ENCODE measurements at places on chromosomes 6 and 20.
A peak's percentile ranks its signal among the peaks of the same experiment; 100 is the strongest.

- no peak for DNase-seq
Measured at GRCh38 chr6:44342489-44342888, at the start of gene SPATS1. TSS of gene SPATS1 (plus strand) at chr6:44342650. CDS start at chr6:44343096, 446 bp downstream.

DNA sequence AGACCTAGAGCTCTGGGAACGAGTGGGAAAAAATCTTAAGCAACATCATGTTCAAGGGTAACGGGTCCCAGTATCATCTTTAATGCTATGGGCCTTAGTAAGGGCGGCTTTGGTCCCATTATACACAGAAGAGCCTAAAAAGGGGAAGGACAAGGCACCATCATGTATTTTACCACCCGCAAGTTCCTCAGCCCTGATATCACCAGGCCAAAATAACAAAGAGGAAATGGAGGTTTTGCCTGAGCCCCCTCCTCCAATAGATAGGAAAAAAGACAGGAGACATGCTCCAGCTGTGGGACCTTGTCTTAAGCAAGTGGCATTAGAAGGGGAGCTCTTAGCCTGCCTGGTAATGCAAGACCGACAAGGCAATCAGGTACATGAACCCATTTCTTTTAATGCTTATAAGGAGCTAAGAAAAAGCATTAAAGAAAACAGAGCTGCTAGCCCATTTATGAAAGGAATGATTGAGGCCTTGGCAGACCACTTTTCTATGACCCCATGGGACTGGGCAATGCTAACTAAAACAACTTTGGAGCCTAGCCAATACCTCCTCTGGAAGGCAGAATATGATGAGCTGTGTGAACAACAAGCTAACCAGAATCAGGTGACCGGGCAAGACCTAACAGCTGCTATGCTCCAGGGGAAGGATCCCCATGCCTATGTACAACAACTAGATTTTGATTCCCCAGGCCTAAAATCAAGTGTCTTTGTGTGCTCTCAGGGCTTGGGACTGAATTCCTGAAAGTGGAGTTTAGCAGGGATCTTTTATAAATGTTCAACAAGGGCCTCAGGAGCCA, 23.2 kb downstream of the HLA-DPA1 start:
- no peak for DNase-seq

- DNase-seq = no peak
Measured at GRCh38 chr6:119934816-119935215, 585.3 kb upstream of the MAN1A1 start.

GRCh38 chr6:33792981-33793380, 4.1 kb upstream of the LEMD2 start:
- DNase-seq = no peak

DNA sequence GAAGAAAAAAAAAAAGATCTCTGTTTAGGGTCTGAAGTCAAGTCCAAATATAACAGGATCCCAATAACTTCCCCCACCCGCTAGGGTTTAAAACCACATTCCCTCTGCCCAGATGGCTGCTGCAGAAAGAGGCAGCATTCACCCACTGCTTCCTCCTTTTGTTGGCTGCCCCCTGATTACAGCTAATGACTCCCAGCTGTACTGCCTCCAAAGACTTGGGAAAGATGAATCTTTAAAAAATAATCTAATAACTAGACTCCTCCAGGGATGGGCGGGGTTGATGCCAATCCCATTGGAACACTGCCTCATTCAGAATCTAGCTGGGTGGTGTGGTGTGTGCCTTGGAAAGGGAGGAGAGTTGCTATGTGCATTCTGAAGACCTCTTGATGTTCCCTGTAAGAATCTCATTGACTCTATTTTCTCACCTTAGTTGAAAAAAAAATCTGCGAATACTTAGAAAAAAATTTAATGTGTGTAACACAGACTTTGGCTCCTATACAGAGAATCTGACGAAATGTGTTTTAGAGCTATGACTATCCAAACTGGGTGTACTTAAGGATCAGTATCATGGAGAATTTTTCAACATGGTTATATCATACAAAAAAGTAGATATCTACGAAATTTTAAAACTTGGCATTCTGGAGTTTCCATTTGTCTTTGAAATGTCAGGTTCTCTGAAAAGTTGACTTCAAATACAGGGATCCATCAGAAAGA, 174.0 kb downstream of the RNF144B start:
- no peak for DNase-seq

DNA sequence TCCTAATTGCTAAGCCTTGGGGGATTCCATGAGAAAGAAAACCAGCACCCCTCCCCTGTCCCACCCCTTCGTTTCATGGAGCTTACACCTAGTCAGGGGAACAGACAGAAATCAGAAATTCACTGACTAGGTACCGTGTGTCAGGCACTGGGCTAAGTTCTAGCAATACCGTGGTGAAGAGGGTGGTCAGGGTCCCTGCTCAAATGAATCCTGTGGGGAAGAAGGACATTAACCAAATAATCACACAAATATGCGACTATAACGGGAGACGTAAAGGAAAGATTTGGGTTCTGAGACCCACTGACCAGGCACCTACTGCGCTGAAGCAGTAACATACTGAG, 65.1 kb upstream of the TOP1 start:
- peak; percentile 60 for DNase-seq

GRCh38 chr6:28824793-28825731, 98.7 kb downstream of the TRIM27 start:
- DNase-seq = no peak

GRCh38 chr6:168037242-168037641, 39.8 kb downstream of the KIF25 start:
- peak; percentile 28 for DNase-seq

- no peak for DNase-seq
Measured at GRCh38 chr20:54229566-54230160, 21.8 kb downstream of the PFDN4 start.

GRCh38 chr6:170227521-170227983, 63.3 kb downstream of the DLL1 start:
- DNase-seq = no peak

GRCh38 chr20:258963-259362, 1.4 kb downstream of the DEFB132 start:
- no peak for DNase-seq

DNA sequence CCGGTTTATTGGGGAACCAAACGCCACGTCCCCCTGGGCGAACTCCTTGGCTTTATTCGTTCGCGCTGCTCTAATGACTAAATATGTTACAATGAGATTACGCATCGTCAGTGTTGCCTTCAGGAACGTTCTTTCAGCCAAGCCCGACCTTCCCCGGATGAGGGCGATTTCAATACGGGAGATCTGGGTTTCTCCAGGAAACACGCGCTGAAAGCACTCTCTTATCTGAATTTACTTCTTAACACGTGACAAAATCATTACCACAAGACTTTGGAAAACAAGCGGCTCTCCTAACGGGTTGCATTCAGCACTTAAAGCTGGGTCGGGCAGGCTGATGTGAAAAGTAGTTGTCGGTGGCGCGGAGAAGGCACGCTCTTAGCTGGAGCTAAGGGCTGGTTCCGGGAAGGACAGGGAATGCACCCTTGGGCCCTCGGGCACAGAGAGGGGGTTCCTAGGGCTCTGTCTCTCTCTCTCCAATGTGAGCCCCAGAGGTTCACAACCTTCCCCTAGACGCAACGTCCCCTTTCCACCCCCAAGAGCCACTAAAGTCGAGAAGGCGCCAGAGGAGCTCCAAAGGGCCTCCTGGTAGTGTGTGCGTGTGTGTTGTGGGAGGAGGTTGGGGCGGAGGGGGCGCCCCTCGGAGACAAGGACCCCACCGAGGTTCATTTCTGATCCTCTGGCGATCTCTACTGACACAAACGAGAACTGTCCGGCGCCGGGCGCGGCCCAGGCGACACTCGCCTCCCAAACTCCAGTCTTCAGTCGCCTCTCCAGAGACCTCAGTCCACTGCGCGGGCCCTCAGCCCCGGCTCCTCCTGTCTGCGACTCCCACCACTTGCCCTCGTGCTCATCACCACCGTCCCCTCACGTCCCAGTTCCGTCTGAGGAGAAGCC, 7.1 kb upstream of the NKX2-2 start:
- no peak for DNase-seq

GRCh38 chr6:152129691-152130151, 322.2 kb downstream of the ESR1 start:
- no peak for DNase-seq

DNA sequence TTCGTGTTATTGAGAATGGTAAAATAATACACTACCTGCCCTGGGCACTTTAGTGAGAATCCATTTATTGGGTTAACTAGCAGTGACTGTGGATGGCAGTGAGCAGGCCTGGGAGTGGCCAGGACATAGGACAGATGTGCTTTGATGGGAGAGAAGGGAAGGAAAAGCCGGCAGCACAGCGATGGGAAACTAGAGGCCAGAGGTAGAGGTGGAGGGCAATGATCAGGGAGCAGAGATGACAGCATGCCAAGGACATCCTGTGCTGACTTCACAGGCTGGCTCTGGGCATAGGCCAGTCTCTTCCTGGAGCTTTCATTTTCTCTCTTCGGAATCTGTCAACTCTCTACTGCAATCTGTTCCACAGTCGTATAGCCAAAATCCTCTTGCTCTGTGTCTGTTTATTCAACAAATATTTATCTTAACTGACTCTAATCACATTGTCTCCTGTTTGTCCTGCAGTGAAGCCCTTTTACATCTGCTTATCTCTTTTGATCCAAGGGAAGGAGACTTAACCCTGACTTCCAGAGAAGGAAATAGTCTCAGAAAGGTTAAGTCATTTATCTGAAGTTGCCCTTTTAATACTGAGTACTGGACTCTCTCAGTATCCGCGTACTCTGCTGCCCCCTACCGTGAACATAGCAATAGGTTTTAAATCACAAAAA, 18.4 kb upstream of the MMP24 start:
- no peak for DNase-seq

DNA sequence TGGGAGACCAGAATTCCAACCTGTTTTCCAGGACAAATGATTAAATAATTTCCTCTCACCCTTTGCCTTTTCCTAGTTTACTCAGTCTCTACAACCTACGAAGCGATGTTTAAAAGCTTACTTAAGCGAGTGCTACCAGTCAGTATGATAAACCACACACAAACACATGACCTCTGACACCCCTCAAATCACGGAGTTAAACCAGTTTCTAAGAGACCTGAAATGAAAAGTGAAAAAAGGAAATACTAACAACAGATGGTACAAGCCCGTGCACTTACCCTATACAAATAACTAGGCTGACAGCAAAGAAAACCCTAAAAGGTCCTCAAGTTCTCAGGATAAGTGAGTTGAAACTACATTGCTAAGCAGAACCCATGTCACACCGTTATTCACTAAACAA, 7.7 kb downstream of the TNFRSF21 start:
- no peak for DNase-seq

DNA sequence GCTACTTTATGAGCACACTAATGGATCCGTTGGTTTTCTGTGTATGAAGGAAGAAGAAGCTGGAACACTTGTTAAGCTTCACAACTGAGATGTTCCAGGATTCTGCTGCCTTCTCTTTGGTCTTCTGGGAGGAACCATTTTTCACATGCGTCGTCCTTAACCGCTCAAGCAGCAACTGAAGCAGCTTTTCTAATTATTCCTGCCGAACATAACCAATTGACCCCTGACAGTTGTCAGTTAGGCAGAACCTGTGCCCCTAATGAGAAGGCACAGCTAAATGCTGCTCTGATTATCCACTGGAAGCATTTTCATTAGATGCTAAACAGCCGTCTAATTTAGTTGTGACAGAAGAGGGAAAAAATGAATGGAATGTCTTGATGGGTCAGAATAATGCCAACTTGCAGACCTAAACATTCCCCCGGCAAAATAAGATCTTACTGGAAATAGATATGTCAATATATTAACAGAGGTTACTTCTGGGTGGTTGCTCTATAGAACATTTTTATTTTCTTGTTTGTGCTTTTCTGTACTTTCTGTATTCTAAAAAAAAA, 85.0 kb upstream of the SMLR1 start:
- no peak for DNase-seq

- DNase-seq = no peak
Measured at GRCh38 chr6:145491126-145491525, 244.2 kb downstream of the EPM2A start.

DNA sequence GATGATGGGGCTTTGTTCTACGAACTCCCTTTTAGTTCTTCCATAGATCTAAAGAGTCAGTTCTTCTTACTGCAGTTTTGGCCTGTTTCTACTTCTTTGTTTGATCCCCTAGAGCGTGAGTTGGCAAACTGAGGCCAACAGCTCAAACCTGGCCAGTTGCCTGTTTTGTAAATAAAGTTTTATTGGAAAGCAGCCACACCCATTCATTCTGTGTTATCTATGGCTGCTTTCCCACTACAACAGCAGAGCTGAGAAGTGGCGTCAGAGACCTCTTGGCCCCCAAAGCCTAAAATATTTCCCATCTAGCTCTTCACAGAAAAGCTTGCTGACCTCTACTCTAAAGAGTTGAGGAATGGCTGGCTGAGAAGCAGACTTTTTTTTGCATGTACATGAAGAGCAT, 52.2 kb downstream of the EYA2 start:
- DNase-seq = no peak

DNA sequence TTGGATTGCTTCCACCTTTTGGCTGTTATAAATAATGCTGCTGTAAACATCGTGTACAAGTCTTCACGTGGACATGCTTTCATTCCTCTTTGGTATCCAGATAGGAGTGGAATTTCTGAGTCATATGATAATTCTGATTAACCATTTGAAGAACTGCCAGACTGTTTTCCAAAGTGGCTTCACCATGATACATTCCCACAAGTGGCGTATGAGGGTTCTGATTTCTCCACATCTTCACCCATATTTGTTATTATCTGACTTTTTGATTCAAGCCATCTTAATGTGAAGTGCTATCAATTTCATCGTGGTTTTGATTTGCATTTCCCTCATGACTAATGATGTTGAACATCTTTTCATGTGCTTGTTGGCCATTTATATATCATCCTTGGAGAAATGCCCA, 2.9 kb upstream of the SNRPB start:
- no peak for DNase-seq

Measured in mesenteric fat pad (tissue), 1 donor.